ENCODE measurements at places on chromosomes 5 and 9.

DNA sequence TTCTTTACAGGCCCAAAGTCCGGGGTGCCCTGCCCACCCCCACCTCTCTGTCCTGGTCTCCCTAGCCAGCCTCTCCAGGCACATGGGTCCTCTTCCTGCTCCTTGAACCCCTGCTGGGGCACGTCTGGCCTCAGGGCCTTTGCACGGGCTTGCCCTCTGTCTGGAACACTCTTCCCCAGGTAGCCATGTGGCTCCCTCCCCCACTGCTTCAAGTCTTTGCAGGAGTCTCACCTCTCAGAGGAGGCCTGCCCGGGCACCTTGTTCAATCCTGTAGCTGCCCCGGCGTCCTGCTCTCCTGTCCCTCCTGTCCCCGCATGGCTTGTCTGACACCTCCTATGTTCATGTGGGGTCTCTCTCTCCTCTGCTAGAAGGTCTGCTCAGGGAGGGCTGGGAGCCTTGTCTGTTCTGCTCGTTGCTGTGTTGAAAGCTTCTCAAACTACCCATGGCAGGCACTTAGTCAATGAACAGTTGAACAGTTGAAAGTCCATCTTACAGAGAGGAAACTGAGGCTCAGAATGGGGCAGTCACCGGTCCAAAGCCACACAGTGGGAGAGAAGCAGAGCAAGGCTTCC, 241.4 kb downstream of the PBX3 start:
- DNase-seq: no peak

DNA sequence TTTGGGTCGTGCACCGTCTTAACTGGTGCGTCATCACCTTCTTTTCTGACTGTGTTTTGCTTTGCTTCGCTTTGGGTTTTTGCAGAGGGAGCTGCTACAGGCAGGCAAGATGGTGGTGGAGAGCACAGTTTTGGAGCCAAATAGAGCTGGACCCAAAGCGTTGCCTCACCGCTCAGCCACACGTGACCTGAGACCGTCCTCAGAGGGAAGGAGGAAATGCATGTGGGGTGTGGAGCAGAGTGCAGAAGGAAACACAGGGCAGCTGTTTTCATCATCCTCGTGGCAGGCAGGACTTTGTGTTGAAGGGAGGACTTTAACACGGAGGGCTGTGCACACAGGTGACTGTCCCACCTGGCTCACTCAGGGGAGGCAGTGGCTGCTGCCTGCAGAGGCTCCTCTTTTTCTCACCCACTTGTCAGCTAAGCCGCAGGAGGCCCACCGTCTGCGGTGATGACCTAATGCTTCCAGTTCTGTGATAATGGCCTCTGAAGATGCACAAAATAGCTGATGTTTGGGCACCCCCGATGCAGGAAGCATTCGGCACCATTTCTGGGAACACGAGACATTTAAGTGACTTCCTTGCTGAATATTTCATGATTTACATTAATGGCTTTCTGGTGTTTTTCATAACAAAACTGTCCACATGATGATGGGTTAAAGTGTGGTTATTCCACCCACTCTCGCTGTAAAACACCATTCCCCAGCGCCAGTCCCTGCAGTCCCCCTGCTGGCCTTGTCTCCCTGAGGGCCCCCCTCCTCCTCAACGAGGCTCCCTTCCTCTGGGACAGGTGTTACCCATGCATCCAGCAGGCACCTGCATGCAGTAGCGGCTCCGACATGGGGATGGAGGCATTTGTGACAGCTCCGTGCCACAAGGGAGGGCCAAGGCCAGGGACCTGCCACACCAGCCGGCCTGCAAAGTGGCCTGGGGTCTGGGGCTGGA, 12.4 kb upstream of the UBAC1 start:
- DNase-seq: no peak

DNA sequence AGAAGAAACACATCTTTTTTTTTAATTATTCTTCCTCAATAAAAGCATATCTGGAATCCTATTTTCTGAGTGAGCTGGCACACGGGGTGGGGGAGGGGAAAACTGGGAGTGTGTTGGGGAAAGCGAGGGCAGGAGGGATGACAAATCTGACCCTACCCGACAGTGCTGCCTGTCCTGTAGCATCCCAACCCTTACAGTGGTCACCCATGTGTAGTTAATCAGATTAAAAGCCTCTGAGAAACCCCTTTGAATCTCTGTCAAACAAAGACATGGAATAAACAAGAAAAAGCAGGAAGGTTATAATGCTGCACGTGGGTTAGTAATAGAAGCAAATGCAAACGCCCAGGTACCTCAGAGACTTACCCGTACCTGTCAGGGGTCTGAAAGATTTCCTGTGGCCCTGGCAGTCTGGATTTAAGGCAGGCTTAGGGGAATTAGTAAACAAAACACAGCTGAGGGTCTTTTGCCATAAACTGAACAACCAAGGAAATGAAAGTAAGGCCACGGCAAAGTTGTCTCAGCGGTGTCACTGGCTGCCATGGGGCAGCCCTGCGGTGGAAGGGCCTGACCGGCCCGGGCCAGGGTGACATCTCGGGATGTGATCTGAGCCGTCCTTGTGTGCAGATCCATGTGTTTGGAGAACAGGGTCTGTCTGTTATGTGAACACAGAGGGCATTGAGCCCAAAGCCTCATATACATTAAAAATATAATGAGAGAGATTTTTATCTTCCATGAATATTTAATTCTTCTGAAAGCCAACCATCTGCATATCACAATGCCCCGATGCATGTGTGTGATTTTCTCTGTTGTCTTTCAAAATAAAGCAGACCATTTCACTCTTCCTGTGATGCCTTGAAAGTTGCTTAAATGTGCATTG, 308.2 kb downstream of the ZNF608 start:
- no peak for DNase-seq

- DNase-seq: no peak
These were observed 408.1 kb upstream of the ZNF608 start for GRCh38 chr5:125154301-125155110.

- no peak for DNase-seq
These were observed 89.1 kb upstream of the PPP2R2B start for GRCh38 chr5:146967646-146968045.

DNA sequence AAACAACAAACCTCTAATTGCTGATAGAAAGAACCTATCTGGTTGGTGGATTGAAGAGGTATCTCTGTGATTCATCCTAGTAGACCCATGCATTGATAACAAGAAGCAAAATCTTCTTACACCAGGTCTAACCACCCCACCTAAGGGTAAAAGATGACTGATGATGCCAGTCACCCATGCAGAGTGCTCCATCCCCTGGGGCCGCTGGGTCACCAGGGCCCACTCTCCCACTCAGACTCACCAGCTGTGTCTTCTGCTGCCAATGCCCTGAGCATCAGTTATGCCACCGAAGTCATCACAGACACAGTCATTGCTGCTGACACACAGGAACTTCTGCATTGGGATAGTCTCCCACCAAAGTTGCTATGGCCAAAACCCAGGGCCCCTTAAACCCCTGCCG, 44.7 kb upstream of the ERCC6L2 start:
- DNase-seq: no peak

DNA sequence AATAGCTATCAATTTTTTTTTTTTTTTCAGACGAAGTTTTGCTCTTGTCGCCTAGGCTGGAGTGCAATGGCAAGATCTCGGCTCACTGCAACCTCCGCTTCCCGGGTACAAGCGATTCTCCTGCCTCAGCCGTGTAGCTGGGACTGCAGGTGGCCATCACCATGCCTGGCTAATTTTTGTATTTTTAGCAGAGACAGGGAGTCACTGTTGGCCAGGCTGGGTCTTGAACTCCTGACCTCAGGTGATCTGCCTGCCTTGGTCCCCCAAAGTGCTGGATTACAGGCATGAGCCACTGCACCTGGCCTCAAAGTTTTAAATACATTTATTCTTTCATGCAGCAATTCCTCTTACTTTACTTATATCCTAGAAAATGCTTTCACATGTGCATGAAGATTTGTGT, 17.6 kb downstream of the TRIM14 start:
- DNase-seq: no peak

DNA sequence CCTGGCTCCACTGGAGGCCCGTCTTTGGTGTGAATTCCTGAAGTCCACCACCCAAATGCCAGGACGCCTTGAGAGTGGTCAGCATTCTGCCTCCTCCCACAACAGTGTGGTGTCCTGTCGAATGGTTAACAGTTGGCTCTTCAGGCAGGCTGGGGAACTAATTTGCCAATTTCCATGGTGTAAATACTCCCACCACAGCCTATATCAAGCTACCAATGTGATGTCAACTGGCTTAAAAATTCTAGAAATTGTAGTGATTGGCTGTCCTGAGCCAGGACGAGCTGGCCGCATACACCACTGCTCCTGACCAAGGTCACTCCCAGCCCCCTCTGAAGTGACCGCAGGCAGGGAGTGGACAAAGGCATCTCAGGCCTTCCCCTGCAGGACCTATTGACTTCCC, 11.1 kb downstream of the UNC5A start:
- DNase-seq: no peak

DNA sequence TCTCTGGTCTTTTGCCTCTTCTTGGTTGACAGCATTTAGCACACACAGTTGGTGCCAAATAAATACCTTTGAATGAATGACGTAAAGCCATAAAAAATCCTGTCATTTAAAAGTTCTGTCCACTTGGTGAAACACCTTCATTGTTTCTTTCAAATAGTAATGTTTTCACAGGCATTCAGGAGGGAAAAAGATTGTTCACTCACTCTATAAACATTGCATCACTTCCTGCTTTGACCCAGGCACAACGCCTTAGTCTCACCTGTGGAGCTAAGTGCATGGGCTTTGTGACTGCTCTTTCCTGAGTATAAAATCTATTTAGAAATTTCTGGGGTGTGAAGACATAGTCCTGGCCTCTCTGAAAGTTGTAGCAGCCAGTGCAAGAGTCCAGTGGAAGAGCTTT, 88.9 kb upstream of the CXCL14 start:
- no peak for DNase-seq

- no peak for DNase-seq
These were observed 17.4 kb upstream of the LARP1 start for GRCh38 chr5:154737667-154738320.

DNA sequence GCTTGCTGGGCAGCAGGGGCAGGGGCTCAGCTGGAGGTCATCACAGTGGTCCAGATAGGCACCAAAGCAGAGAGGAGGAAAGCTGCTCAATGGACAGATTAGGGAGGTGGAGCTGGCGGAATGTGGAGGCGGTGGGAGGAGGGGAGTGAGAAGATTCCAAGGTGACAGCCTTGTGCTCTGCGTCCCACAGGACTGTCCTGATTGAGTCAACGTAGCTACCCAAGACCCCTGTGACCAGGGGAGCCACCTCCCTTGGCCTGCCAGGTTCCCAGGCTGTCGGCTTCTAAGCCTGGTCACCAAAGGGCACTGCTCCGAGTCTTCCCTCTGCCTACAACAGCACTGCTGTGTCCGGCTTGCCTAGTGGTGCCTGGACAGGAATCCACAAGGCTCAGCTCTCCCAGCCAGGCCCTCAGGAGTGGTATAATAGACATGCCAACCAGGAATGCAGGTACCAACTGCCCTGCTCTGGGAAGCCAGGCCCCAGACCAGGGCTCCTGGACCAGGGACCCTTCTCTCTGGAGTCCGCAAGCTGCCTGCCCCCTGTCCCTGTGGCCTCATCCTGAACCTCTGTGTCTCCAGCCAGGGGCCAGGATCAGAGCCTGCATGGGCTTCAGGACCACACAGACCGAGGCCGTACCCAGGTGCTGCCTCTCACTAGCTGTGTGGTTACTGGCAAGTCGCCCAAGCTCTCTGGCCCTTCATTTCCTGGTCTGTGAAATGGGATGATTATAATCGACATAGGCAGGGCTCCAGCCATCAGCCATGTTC, 67.9 kb downstream of the STK10 start:
- DNase-seq: no peak

- no peak for DNase-seq
These were observed 56.7 kb upstream of the IRX1 start for GRCh38 chr5:3538886-3539285.

DNA sequence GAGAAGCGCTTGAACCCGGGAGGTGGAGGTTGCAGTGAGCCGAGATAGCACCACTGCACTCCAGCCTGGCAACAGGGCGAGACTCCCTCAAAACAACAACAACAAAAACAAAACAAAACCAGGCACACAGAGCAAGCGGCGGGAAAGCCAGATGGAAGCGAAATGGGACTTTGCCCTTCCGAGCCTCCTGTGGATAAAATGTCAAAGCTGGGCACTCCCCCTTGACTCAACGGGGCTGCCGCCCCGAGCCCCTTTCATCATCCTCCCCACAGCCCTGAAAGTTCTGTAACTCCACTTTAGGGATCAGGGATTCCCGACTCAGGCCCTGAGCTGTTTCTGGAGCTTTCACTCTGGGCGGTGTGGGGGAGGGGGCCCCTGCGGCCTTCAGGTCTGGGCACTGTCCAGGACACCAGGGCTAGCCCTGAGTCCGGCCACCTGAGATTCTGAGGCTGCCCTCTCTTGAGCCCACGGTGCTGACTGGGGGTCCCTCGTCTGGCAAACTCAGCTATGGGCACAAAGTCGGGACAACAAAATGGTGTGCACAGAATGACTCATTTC, 30.6 kb upstream of the OBP2B start:
- DNase-seq: no peak

- DNase-seq: no peak
These were observed 127.2 kb downstream of the PDE8B start for GRCh38 chr5:77337686-77338085.

DNA sequence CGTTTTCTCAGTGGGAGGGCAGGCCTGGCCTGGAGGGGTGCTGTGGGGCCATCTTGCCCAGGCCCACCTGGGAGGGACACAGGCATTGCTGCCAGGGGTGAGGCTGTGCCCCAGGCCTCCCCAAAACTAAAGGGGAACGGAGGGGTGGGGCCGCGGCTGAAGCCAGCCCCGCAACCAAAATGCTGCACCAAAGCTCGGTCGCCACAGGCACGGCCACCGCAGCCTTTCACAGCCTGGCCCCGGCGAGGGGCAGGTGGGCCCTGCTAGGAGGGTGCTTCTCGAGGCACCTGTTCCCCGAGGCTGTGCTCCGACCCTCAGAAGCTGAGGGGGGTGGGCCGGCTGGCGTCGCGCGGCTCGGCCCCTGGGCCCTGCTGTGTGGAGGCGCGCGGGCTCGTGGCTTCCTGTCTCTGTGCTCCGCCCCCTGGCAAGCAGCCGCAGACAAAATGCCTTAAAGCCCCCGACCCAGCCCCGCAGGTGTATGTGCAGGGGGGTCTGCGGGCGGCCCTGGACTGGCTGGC, 57.6 kb downstream of the JAK2 start:
- no peak for DNase-seq

DNA sequence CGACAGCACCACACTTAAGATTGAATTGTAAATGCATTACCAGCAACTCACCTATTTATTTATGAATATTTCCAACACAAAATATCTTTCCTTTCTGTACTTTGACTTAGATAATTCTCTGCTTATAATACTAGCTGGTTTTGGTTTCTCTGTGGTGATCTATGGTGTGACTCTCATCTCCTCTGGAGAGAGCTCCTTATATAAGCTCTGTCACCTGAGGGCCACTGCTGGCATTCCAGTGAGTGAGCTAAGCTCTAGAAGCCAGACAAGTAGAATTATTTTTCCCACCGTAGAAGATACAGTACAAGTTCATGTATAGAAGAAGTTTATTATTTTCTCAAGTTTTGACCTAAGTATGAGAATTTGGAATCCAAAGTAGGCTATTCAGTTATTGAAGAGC, 111.5 kb downstream of the CDC42SE2 start:
- no peak for DNase-seq

DNA sequence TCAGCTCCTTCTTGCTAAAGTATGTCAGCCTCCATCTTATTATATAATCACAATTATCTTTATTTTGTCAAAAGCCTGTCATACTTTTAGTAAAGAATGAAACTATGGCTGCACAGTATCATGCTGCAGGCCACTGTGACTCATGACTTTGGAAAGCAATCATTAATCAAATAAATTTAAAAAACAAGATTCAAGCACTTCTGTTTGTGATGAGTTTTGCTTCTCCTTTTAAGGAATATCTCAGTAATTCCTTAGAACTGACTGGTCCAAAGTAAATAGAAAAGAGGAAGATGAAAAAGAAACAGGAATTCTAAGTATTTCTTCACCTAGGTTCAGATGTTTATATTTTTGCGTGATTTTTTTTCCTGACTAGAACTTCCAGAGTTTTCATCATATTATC, 83.1 kb downstream of the EDIL3 start:
- no peak for DNase-seq

Data from stimulated activated CD4-positive, alpha-beta T cell treated with anti-CD3 and anti-CD28 coated beads, Interleukin-1b, Interleukin-23, amount 100 ng/mL, for 48 hours (primary cell).